Pancreas (tissue), 10 donors: ENCODE measurements at places on chromosomes 3 and 15. TPM values are rescaled to one million over a fixed set of nuclear protein-coding genes. Genes with fewer than 3 reads are reported as not detected.

DNA sequence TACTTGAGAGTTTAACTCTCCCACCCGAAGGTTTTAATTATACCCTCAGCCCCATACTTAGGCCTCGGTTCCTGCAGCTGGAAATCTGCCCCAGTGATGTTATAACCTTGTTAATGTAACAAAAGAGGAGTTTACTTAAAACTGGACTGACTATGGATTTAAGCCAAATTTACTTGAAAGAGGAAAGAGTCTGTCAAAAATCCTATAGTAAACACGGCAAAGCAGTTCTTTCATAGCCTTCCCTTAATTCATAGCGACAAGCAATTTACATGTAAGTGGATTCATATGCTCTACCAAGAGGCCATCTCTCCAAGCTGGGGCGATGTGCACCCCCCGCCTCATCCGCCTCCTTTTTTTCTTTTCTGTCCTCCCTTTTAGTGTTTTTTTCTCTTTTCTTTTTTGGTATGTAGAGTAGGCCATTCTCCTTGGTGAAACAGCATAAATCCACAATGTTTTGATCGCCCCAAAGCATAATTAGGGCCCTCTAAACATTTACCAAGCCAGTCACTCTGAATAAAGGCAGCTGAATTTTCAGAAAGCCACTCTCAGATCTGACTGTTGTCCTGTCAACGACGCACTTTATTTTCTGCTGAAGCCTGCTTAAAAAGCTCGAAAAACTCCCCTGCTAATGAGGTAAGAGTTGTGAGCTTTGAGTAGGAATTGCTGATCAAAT lies 373.1 kb upstream of the WNT5A start:
- no peak for DNase-seq

DNA sequence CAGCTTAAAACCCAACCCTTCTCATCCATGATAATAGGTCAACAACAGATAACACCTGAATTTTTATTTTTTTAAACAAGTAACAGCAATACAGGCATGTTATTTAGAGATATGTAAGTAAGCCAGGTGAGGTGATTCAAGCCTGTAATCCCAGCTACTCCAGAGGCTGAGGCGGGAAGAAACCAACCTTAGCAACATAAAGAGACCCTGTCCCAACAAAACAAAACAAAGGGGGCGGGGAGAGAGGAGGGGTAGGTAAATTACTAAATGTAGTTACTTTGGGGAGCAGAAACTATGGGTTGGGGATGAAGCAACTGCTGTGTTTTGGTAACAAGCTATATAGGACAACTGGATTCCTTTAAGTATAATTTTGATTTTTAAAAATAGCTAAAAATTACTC lies 47.0 kb downstream of the GNB4 start:
- no peak for DNase-seq

Gene ST3GAL6
- total RNA-seq = 9.5 TPM

Gene CX3CR1
- total RNA-seq = 1.7 TPM

Gene SPATA12
- 0.12 TPM for total RNA-seq
